ENCODE measurements at places on chromosomes 11 and 22.

DNA sequence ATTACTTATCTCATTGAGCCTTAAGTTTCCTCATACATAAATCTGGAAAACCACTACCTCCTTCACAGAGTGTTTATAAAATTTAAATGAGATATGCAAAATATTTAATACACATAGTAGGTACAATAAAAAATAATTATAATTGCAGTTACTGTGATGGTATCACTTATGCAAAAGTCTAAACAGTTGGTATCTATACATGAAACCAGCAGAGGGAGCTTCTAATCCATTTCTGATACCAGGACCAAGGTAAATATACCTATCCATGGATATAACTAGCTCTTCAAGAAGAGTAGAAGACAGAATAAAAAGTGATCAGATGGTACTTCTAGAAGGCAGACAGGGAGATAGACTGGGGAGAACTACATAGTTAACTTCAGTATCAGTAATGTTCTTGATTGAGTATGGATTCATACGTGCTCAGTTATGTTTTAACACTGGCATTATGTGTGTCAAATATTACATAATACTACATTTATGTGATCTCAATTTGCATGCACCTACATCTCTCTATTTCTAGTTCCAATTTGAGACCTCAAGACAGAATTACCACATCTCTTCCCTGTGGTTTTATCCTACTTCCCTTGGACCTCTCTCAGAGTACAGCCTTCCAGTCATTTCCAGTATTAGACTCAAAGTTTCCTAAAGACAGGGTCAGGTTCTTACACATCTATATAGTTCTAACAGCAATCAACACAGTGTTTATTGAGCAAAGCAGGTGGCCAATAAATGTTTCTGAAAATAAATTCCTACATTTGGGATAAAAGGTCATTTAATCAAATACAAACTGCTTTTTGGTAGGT, 13.7 kb upstream of the TSG101 start:
- DNase-seq, result no peak

DNA sequence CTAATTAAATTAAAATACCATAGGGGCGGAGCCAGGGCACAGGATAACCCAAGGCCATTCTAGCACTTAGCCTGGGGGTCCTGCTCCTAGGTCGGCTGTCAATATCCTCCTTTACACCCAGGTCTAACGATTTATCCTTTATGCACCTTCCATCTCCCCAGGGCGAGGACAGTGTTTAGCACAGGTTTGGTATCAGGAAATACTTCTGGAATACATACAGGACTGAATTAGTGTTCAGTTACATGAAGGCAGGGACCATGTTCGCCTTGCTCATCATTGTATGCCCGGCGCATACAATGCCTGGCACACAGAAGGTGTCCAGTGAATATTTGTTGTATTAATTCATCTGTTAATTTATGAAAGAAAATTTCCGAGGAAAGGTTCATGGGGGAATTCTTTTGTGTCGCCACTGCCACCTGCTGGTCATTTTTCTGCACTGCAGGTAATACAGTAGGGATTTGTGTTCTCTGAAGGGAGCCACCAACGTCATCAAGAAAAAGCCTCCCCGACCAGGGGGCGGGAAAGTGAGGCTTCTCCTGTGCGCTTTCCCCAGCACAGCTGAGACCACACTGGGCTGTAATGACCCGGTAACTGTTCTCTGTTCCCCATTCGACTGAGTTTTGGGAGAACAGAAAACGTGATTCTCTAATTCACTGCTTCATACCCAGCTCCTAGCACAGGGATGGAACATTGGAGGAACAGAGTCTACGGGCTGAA, 68.7 kb upstream of the ASPHD2 start:
- DNase-seq, result peak; percentile 56

DNA sequence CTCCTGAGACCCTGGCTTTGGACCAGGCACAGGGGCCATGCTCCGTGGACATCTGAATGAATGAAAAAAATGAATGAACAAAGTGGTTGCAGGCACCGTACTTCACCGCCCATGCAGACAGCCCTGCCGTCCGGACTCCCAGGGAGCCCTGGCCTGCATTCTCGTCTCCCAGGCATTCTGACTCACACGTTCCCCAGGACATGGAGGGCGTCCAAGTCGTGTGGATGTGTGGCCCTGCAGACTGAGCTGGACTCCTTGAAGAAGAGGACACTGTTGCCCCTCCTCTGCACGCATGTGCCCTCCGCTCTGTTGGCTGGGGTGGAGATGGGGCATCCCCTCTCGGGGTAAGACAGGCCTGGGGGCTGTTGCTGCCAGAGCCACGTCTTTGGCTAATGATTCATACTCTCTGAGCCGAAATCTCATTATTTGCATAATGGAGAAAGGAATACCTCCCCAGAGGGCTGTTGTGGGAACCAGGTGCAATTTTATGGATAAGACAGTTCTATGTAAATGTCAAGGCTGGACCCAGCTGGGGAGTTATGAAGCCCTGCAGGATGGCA, 49.7 kb downstream of the RTL6 start:
- DNase-seq, result no peak

DNA sequence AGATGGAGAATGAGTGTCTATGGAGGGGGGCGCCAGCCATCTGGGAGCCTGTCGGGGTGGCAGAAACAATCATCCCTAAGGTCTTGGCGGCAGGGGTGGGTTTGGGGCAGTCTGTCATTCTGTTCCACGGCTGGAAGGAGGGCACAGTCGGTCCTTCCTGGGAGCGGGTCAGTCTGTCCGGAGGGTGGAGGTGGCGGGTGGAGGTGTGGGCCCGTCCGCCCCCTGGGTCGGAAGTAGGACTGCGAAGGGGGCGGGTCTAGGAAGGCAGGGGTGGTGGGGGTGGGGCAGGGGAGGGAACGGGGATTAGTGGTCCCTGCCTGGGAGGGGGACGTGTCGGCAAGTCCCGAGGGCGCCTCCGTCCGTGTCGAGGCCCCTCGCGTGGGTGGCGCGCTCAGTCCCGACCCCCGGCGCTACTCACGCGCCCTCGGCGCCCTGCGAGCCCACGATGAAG, 461 bp downstream of the TBC1D10A start:
- peak; percentile 60 for DNase-seq

DNA sequence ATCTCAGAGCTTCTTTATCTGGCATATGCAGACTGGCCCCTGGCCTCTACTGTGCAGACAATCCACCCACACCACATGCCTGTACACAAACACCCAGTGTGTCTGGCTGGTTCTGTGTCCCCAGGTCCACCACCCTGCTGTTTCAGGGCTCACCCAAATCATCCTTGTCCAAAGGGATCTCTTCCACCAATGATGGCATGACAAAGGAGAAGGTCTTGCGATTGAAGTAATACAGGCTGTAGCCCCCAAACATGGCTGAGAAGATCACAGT, 1.7 kb downstream of the SLC37A4 start:
- DNase-seq, result no peak

DNA sequence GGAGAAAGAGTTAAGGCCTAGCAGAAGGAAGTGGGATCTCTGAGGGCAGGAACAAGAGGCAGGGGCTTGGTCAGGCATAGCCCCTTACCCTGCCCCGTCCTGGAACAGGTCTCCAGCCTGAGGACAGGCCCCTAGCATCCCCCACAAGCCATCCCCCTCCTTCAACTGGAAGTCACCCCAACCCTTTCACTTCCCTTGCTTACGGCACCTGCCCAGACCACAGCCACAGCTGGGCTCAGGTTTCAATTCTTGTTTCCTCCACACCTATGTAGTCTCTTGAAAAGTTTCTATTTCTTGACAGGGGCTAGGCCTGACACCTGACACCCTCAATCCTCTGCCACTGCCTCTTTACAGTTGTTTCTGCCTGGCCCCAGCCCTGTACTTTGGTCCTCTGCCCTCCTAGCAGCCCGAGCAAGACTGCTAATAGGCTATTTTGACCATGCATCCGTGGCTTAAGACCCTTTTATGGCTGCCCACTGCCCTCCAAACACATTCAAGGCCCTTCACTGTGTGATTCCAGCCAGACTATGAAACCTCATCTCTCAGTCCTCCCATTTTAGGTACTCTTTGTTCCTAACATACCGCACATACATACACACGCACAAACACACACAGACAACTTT, 10.9 kb upstream of the FCHSD2 start:
- DNase-seq, result no peak

GRCh38 chr11:128956401-128957201, 13.9 kb upstream of the TP53AIP1 start:
- DNase-seq, result no peak

DNA sequence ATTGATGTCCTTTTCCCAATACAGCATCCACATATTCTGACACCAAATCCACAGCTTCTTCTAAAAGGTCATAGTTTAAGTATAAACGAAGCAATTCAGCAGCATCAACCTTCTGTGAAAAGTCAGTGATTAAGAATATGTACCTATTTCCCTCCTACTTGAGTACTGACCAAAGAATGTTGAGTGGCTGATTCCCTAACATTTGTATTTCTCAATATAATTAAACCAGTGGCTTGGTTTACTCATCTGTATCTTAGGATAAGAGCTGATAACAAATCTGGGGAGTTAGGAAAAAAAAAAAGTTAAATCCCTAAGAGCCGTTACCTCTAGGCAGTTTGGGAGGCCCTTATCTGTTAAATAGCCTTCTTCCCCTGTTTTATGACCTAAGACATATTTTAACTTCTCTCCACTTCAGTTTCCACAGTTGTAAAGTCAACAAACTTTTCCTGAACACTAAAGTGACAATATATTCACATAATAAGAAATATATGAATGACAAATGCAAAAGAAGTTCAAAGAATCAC, 16.0 kb upstream of the FNBP4 start:
- no peak for DNase-seq

DNA sequence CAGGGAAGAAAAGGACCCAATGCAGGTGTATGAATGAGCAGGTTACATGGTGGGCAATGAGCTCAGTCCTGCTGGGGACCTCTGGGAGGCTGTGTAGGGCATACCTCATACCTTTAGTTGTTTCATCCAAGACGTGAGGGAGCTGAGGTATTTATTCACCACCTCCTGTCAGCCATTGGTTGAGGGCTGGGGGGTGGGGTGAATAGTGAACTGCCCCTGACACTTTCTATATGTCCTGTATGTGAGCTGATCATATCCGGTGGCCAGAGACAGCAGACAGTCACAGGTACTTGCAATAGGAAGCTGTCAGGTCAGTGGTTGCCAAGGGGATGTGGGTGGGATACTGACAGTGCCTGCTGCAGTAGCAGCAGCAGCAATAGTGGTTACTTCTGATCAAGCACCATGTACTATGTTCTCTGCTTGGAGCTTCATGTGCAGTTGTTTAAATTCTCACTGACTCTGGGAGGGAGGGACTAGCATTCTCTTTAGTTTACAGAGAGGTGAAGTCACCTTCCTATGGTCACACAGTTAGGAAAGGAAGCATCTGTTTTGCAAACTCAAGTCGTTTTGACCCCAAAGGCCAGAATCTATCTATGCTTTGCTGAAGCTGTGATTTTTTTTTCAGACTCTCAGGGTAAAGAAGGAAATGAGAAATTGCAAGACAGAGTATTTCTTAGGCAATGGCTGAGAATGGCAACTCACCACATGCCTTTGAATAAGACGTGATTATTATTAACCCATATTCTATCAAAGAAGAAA, 54.0 kb downstream of the MIAT start:
- DNase-seq, result no peak

DNA sequence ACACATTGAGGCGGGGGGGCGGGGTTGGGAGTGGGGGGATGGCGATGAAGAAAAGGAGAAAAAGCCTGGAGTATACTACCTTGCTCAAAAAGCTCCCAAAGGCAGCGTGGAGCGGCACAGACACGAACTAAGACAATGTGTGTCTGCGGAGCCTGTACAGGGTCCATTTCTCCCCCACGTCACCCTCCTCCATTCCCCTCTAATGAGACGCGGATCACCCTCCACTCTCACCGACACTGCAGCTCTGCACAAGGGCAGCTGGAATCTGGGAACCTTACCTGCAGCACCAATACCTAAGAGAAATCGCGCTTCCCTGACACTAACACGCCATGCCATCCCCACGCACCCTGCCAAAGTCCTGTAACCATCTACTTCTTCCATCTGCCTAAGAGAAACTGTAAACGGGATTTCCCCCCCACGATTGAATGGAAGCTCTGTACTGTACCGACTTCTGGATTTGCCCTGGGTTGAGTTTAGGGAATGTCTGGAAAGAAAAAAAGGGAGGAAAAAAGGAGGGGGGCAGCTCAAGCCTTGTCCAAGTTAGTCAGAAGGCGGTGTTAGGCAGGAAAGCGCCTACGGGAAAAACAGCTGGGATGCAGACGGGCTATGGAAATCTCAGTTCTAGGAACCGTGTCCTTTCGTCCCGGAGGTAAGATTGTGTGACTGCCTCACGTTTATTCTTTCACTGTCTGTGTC, 125.7 kb upstream of the C11orf58 start:
- DNase-seq, result no peak

DNA sequence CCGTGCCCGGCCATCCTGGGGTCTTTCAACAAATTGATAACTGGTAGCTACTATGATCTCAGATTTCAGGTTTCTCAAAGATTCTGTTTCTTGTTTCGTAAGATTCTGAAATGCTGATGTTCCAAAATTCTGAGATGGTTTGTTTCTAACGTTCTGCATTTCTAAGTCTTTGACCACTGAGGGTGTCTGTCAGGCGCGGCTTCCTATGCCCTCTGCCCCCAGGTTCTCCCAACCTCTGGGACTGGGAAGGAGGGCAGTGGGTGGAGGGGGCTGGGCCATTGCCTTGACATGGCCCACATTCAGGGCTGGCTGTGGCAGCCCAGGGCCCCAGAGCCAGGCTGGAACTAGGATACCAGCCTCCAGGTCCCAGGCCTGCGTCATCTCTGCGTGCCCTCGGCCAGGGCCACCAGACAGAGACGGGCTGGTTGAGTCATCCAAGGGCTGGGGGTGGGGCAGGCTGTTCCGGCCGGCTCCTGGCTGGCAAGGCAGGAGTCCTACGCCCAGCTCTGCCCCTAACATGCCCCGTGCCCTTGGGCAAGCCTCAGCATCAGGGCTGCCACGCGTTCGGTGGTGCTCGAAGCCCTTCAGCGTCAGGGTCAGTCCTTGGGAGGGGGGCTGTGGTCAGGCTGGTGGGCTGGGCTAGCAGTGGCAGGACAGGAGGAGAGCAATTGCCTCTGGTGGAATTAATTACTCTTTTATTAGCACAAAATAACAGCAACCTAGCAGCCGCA, 5.2 kb downstream of the TMEM134 start:
- peak; percentile 86 for DNase-seq

Measured in left lobe of liver (tissue), 2 donors.